ENCODE measurements at places on chromosomes 5 and 9.
A peak's percentile ranks its signal among the peaks of the same experiment; 100 is the strongest.

DNA sequence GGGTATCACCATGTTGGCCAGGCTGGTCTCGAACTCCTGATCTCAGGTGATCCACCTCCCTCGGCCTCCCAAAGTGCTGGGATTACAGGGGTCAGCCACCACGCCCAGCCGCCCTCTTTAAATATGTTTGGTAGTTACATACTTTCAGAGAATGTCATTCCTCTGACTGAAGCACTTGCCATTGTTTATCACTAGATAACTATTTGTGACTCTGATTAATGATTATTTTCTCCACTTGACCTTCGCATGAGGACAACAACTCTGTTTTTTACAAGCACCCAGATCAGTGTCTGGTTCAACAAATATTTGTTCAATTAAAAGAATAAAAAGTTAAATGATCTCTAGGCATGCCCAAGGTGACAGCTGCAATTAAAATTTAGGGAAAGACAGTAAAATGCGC, 56.2 kb downstream of the CLINT1 start:
- no peak for DNase-seq

GRCh38 chr5:43802651-43803050, 199.7 kb downstream of the NNT start:
- DNase-seq = no peak

GRCh38 chr5:180367991-180368390, 14.9 kb upstream of the GFPT2 start:
- DNase-seq = no peak

- peak; percentile 50 for DNase-seq
These were observed 31.5 kb downstream of the TMEM245 start for GRCh38 chr9:109088221-109088620.

- no peak for DNase-seq
These were observed 167.4 kb upstream of the KIF2A start for GRCh38 chr5:62138607-62139006.

GRCh38 chr5:164319161-164319560, 813.7 kb downstream of the MAT2B start:
- DNase-seq = no peak
